ENCODE measurements at places on chromosomes 5 and 9.

DNA sequence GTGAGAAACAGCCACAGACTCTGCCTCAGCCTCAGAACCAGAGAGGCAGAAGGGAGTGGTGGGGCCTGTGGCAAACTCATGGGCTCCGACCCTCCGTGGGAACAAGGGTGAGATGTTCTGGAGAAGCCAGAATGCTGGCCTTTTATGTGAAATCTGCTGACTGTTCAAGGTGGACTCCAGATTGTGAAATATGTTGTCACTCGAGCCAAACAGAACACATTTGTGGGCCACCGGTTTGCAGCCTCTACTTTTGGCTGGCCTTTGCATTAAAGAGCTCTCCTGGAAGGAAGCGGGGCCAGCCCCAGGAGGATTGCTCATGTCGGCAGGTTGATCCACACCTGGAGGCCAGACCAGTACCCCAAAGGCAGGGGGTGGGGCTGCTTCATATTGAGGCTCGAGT, 62.4 kb downstream of the ERGIC1 start:
- ATAC-seq: no peak

- peak; percentile 45 for ATAC-seq
Observed at GRCh38 chr9:136312436-136312835, 8.5 kb upstream of the CCDC187 start.

DNA sequence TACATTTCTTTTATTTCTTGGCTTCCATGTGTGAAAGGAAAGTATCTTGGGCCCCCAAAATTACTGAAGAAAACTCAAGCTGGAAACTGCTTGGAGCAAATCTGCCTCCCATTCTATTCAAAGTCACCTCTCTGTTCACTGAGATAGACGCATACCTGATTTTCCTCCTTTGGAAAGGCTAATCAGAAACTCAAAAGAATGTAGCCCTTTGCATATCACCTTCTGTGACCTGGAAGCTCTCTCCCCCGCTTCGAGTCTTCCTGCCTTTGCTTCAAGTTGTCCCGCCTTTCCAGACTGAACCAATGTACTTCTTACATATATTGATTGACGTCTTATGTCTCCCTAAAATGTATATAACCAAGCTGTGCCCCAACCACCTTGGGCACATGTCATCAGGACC, 5.0 kb upstream of the RXFP3 start:
- ATAC-seq: no peak

- no peak for ATAC-seq
Observed at GRCh38 chr9:108550106-108550505, 305.7 kb downstream of the ACTL7B start.

DNA sequence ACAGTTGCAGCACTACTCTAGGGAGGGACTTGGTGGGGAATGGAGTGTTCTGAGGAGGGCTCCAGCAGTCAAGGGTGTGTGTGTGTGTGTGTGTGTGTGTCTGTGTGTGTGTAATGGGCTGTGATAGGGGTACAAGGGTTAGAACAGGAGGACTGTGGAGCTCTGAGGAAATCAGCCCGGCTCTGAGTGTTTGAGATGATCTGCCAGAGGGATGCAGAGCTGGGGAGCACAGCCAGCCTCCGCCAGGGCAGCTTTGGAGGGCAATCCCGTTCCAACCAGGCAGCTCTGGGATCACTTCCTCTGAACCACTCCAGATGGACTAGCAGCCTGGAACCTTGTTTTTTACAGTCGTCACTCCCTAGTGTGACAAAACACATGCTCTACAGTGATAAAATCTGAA, 3.0 kb upstream of the SLC6A7 start:
- ATAC-seq: no peak

DNA sequence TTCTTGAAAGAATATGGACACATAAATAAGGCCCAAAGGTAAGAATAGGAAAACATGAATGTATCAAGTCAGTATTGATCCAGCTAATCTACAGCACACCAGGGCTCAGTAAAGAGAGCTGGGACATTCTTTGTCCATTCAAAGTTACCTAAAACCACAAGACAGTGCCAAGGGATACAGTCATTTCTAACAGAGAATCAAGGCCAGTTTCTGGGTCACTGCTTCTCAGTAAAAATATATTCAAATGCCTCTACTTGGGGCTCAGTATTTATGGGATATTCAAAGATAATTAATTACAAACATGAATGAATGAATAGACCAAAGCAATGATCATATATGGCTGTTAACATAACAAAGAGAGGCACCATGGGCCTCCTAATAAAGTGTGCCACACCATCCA, 34.9 kb downstream of the MTMR12 start:
- peak; percentile 20 for ATAC-seq

- no peak for ATAC-seq
Observed at GRCh38 chr9:123983047-123983446, 28.5 kb upstream of the LHX2 start.

- ATAC-seq: no peak
Observed at GRCh38 chr5:72746736-72747135, 69.7 kb upstream of the TNPO1 start.

DNA sequence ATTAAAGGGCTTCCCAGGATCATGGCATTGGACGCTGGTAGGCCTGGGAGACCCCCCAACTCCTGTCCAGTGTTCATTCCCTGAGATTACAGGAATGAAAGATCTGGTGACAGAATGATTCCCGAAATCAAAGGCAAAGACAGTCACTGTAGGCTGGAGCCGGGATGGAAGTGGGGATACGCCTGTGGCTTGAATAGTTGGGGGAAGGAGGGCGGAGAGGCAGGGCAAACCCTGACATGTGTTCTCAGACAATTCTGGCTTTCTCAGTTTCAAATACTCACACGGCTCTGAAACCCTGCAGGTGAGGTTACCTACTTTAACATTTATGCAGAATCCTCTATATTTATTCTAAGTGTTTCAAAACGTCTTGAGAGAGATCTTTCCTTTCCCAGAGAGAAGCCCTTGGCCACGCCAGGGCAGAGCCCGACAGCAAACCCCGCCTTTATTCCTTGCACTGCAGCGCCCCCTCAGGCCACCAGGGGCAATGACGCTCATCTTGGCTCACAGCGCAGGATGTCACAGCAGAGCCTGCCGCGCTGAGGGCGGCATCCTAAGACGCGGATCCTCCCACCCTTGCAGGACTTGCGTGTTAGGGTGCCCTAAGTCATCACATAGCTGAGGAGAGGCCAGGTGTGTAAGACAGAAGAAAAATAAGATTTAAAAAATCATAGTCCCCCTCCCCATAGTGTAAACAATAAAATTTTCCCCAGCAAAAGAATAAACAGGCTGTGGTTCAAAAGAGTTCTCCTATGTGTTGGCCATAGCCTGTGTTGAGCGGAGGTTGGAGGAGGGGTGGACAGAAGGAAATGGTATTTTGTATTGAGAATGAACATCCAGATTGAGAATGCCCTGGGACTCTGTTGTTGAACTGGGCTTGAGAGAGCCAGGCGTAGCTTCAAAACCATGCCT, 284.5 kb downstream of the NTRK2 start:
- peak; percentile 99 for ATAC-seq

DNA sequence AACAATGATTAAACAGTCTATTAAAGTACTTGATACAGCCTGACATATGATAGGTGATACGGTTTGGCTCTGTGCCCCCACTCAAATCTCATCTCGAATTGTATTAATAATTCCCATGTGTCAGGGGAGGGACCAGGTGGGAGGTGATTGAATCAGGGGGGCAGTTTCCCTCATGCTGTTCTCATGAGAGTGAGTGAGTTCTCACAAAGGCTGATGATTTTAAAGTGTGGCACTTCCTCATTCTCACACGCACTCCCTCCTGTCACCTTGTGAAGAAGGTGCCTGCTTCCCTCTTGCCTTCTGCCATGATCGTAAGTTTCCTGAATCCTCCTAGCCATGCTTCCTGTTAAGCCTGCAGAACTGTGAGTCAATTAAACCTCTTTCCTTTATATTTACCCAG, 40.1 kb upstream of the TARS1 start:
- no peak for ATAC-seq

DNA sequence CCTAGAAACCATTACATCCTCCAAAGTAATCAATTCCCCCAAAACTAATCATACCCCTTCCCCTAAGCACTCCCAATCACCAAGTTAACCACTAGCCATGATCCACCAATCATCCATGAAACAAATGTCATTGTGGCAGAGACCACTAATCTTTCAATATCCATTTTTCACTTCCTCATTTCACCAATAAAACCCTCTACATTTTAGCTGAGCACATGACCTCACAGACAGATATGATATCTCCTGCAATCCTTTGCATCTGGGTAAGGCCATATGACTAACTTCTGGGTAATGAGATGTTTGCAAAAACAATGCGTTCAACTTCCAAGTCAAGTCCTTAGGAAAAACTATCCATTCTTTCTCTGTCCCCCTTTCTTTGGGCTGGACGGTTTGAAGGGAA, 20.7 kb downstream of the OR2S2 start:
- ATAC-seq: no peak

DNA sequence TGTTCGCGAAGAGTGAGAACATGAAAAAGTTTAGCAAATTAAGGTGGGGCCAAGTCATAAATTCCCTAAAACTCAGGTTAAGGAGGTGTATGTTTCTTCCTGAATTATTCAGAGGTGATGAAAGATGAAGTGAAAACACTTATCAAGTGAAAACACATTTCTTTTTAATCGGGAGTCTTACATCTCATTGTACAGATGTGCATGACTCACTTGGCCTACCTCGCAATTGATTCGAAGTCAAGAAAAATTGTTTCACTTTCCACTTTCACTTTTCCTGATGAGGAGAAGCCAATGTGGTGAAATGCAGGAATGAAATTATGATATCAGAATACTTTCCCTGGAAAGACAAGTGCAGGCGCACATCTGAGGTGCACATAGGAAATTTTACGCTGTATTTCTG, 78.7 kb downstream of the SLC25A46 start:
- no peak for ATAC-seq

DNA sequence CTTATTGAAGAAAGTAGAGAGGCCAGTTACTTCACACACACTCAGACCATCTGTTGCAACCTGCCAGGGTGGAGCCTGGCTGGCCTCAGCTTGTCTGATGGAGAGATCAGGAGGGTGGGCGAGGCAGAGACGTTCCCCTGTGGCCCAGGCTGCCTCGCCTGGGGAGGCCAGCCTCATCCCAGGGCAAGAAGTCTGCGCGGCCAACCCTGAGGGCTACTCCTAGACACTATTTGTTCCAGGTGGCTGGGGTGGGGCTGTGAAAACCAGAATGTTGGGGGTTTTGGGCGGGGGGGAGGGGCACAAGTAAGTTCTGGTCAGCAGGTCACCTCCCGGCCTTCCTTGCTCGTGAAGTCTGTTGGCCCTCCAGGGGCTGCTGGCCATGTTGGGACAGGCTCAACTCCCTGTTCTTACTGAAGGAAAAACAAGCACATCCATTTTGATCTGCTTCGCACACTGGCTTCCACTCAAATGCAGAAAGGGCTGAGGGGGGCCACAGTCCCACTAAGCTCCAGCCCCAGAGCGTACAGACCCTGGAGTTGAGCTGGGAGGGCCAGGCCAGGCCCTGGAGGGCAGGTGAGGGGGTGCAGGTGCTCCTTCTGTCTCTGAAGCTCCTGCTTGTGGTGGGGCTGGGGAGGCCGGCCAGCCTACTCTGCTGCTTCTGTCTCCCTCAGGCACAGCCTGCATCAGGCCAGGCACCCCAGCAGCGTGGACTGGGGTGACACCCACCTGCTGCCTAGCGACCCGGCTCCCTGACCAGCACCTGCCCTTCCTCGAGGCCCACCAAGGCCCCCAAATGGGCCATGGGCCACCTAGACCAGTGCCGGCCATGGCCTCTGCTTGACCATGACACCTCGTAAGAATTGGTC, 46.6 kb downstream of the SECISBP2 start:
- no peak for ATAC-seq

- no peak for ATAC-seq
Observed at GRCh38 chr5:61274511-61274911, 57.5 kb upstream of the ZSWIM6 start.

- no peak for ATAC-seq
Observed at GRCh38 chr5:138720840-138721239, 32.4 kb upstream of the CTNNA1 start.

DNA sequence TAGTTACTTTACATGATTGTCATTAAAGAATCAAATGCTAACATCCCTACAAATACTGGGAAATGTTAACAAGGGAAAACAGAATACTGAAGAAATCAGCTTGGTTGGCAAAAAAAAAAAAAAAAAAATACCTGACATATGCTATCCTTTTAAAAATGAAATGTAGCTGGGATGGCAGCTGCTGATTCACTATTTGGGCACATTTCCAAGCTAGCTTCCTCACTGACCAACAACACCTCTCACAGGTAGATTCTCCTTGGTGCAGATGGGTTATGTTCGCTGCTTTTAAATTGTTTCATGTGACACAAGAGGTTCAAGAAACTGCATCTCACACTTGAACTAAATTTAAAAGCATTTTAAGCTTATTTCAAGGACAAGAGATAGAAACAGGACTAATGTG, 6.1 kb upstream of the PRUNE2 start:
- ATAC-seq: no peak

DNA sequence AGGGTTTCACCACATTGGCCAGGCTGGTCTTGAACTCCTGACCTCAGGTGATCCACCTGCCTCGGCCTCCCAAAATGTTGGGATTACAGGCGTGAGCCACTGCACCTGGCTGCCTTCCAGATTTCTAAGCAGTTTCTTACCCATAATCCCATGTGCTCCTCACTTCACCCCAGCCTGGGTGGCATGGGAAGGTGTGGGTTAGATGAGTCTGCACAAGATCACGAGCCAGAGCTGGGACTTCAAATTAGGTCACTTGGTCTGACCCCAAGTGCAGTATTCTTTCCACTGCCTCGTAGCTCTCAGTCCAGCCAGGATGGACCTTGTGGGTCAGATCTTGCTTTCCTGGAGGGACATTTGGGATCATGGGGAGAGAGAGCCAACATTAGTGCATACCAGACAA, 37.5 kb upstream of the STRBP start:
- no peak for ATAC-seq

GRCh38 chr5:151614565-151614964, 23.4 kb upstream of the FAT2 start:
- ATAC-seq: no peak

DNA sequence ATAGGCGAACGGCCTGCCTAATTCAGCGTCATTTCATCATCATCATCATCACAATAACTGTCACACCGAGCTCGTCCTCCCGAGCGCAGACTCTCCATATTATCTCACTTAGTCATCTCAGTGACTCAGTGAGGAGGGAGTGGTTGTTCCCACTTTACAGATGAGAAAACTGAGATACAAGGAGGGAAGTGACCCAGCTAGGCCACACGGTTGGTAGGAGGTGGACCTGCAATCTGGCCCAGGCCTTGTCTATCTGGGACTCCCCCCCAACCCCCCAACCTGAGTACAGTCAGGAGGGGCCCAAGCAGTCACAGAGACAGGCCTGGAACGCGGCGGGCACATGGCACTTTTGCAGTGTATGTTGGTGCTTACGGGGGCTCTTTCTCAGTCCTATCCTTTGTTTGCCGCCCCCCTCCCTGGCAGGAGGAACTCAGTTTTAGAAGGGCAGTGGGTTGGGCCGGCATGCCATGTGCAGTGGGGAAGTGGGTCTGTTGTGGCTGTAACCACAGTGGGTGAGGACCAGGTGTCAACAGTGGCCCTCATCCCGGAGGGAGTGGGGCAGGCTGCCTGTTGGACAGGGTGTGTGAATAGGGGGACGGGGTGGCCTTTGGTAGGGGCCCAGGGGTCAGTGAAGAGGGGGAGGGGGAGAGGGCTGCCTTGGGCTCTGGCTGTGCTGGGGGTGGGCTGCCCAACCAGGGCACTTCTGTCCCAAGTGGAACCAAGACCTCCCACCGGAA, 1.7 kb upstream of the RXRA start:
- no peak for ATAC-seq
